ENCODE measurements at places on chromosomes 4 and X.

DNA sequence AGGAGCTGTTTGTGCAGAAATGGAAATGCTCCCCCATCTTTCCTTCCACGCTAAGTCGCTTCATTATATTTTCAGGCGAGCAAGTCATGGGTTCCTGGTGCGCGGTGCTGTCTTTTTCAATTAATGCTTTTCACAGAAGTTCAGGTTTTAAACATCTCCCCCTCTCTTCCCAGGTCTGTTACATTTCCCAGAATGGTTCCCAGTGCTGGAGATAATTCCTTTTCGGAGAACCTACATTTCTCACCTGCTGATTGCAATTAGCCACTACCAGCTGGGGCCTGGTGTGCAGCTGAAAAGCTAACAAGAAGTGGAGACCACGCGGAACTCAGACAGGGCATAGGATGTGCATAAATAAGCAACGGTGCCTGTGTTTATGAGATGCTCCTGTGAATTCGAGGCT is 217.8 kb downstream of the MID1IP1 start:
- peak; percentile 15 for DNase-seq

- no peak for DNase-seq
Measured at GRCh38 chr4:90603540-90603939, 476.3 kb downstream of the CCSER1 start.

DNA sequence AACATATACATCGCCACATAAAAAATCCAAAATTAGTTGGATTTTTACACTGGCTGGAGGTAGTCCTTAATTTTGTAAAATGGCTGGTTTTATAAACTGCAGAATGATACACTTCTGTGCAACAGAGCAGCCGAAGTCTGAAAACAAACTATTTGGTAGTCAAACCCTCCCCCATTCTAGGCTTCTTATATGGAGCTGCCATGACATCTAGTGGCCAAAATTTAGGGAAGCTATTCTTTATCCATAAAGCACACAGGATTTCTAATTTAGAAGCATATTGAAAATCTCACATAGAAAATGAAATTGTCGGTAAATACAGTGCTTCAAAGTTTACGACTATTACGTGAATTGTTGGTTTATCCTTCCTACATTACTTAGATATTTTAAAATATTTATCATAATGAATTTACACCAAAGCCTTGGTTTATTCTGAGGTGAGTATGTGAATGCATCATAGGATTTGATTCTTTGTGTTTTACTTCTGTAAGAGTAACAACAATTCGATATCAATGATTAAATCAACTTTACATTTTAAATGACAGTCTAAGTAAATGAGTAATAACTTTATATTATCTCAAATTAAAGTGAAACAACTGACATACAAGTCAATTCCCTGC is 113.4 kb upstream of the FAM241A start:
- peak; percentile 7 for DNase-seq

GRCh38 chr4:189294574-189294973 is 646.1 kb upstream of the FRG1 start:
- DNase-seq = no peak

- no peak for DNase-seq
Measured at GRCh38 chr4:40255393-40256281, 58.8 kb downstream of the RHOH start.

DNA sequence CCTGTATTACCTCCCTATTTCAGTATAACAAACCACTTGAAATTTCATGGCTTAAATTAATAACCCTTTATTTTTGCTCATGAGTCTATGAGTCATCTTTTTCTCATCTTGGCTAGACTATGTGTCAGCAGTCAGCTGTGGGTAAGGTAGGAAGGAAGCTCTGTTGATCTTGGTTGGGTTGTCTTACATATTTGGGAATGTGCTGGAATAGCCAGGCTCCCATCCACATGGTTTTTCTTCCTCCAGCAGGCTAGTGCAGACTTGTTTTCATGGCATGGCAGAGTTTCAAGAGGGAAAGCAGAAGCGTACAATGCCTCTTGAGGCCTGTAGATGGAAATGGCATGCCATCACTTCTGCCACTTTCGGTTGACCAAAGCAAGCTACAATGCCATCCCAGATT is 89.7 kb downstream of the LINC00632 start:
- no peak for DNase-seq

DNA sequence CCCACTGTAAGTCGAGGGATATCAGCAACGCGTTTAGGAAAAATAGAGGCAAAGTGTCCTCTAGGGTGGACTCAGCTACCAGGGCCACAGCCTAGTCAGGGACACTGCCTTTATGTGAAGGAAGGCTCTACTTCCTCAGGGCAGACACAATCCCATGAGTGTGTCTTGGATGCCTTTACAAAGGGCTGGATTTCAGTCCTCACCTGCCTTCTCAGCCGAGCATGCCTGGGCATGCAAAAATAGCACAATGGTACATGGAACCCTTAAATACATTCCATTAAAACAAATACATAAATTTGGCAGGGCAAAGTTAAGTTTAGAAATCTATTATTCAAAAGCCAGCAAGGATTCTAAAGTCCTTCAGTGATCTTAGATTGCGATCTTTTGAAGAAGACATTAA is 51.1 kb downstream of the DMD start:
- DNase-seq = no peak

- DNase-seq = peak; percentile 12
Measured at GRCh38 chr4:121656269-121656641, 40.5 kb downstream of the ANXA5 start.

- no peak for DNase-seq
Measured at GRCh38 chr4:151227731-151228130, 49.2 kb upstream of the PRSS48 start.

DNA sequence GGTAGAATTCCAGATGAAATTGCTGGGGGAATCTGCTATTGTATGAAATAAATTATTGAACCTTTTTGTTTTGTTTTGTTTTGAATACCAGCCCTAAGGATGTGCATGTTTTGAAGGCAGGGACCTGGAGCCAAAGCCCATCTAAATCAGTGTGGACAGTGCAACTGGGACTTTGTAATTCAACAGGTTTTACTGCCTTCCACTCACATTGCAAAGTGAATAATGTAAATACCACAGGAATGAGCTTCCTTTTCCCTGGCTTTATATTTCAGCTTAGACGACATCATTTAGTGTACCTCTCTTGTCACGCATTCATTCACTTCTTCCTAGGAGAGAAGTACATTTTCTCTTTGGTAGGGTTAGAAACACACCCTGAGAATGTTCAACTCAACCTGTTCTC is 795.0 kb downstream of the CENPC start:
- no peak for DNase-seq
